ENCODE measurements at places on chromosomes 3 and 15.

DNA sequence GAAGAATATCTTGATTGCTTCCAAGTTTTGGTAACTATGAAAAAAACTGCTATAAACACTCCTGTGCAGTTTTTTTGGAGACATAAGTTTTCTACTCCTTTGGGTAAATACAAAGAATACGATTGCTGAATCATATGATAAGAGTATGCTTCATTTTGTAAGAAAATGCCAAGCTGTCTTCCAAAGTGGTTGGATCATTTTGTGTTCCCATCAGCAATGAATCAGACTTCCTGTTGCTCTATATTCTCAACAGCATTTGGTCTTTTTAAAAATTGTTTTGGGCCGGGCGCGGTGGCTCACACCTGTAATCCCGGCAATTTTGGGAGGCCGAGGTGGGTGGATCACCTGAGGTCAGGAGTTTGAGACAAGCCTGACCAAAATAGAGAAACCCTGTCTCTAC, 14.5 kb downstream of the BTD start:
- no peak for DNase-seq

GRCh38 chr3:34319881-34320280, 521.5 kb downstream of the PDCD6IP start:
- DNase-seq, result no peak

- DNase-seq, result no peak
These were observed 2.5 kb upstream of the PXYLP1 start for GRCh38 chr3:141229132-141229531.

- DNase-seq, result no peak
These were observed 47.8 kb upstream of the IQSEC1 start for GRCh38 chr3:13120928-13121552.

DNA sequence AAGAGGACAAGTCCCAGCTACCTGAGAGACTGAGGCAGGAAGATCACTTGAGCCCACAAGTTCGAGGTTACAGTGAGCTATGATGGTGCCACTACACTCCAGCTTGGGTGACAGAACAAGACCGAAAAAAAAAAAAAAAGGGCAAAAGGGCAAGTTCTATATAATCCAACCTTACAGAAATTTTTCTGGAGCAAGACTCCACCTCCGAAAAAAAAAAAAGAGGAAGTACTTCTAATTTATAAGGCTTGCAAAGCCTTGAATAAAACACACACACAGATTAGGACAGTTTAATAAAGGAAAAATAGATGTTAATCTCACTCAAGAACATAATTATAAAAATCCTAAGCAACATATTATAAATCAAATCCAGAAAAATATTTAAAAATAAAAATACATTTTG, 14.4 kb upstream of the XYLB start:
- DNase-seq, result no peak

GRCh38 chr3:106458952-106459351, 590.1 kb upstream of the CBLB start:
- no peak for DNase-seq

DNA sequence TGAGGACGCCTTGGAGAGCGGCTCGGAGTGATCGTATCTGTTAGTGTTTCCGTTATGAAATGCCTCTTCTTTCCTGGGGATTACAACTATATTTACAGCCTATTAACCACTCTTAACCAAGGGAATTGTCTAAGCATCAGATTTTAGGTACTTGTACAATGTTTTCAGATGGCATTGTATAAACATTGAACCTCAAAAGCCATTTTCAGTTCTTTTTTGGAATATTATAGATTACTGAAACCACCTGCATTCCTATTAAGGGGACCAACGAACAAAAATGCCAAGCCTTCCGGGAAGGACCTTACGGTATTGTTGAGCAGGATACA, 1.1 kb downstream of the NEO1 start:
- DNase-seq, result no peak

GRCh38 chr3:13112521-13113345, 39.5 kb upstream of the IQSEC1 start:
- DNase-seq, result no peak

DNA sequence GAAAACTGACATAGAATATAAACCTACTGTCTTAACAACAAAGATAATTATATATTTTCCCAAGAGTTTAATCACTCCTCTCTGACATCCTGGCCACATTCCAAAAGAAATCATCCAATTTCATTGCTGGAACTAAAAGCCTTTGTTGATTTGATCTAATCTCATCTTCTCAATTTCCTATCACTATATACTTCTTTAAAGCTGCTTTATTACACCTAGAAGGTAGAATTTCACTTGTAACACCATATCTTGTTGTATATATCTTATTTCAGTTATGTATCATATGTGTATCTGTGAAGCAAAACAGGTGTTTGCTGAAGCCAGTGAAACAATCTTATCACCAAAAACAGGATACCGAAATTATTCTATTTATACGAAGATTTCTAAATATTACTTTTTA, 740.2 kb downstream of the ROBO1 start:
- DNase-seq, result no peak

Measured in NCI-H1694 (cell line).